ENCODE measurements at places on chromosomes 1 and 21.

DNA sequence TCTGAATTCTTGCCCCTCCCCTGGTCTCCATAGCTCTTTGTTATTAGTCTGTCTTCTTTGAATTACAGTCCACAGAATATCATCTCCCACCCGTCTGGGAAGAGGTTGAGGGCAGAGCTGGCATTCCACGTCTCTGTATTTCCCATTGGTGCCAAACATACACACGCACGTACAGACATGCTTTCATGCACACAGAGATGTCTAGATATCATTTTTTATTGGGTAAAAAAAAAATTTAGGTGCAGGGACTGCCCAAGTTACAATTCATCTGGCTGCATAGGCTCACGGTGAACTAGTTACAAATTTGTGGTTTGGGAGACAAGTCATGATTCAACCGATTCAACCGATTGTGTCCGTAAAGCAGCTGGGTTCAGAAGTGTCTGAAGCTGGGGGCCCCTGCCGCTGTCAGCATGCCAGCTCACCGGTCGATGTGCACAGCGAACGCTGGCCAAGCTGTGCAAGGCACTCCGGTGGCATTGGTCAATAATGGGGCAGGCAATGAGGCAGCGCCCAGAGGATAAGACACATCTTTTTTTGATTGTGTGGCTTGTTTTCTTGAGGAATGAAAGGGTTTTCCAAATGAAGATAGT, 73.7 kb downstream of the KCNN3 start:
- no peak for DNase-seq

GRCh38 chr1:205294175-205294917, 27.2 kb downstream of the NUAK2 start:
- DNase-seq = no peak

- no peak for DNase-seq
These were observed 30.8 kb downstream of the IGSF5 start for GRCh38 chr21:39775816-39776215.

GRCh38 chr1:152386940-152387339, 27.1 kb downstream of the CRNN start:
- no peak for DNase-seq

DNA sequence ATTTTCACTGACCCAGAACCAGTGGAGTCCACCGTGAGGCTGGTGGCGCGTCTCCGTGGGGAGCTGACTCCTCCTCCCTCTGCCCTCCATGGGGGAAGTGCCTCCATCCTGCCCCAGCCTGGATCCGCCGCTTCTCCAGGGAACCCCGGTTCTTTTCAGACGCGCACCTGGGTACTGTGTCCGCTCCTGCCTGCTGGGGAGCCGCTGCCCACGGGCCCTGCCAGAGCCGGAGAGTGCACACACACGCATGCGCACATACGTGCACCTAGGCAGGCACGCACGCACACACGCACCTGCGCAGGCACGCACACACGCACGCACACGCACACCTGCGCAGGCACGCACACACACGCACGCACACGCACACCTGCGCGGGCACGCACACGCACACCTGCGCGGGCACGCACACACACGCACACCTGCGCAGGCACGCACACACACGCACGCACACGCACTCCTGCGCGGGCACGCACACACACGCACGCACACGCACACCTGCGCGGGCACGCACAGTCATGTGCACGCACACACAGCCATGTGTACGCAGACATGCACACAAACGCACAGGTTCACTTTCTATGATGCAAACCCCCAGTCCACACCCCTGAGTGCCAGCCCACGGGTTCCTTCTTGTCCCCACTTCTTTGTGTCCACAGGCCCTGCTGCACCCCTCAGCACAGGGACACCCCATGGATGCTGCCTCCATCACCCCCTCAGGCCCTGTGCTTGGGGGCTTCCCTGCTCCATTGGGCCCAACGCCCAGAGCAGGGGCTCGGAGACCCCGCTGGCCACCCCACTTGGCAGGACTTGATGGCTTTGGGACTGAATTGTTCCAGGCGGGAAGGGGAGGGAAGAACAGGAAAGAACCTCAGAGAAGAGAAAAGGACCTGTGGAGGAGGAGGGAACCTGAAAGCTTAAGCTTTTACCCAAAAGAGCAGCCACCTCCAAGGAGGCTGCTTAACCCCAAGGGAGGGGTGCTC, 42.7 kb downstream of the MORN1 start:
- no peak for DNase-seq

DNA sequence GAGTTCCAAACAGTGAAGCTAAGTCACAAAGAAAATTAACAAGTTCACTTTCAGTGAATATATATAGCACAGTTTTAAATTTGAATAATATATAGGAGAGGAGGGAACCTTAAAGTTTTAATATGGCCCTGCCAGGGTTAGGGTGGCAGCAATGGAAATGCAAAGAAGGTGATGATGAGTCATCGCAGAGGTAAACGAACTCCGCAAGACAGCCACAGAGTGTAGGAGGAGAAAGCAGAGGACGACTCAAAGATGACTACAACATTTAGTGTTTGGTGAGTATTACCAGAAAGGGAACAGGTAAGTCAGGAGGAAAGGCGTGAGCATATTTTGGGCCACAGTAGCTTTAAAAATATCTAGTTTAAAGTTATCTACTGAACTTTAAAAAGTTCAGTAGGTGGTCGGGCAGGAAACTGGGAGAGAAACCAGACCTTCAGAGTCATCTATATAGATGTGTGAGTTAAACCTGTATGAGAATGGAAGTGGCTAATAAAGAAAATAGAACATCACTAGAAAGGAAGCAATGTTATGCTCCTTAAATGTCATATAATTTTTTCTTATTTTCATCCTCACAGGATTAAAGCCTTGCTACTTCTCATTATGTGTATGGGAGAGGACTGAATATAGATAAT, 75.7 kb downstream of the UCHL5 start:
- DNase-seq = no peak
